Urinary bladder (tissue), 4 donors: ENCODE measurements at places on chromosomes 5 and 9. TPM values are rescaled to one million over a fixed set of nuclear protein-coding genes. Genes with fewer than 3 reads are reported as not detected.

DNA sequence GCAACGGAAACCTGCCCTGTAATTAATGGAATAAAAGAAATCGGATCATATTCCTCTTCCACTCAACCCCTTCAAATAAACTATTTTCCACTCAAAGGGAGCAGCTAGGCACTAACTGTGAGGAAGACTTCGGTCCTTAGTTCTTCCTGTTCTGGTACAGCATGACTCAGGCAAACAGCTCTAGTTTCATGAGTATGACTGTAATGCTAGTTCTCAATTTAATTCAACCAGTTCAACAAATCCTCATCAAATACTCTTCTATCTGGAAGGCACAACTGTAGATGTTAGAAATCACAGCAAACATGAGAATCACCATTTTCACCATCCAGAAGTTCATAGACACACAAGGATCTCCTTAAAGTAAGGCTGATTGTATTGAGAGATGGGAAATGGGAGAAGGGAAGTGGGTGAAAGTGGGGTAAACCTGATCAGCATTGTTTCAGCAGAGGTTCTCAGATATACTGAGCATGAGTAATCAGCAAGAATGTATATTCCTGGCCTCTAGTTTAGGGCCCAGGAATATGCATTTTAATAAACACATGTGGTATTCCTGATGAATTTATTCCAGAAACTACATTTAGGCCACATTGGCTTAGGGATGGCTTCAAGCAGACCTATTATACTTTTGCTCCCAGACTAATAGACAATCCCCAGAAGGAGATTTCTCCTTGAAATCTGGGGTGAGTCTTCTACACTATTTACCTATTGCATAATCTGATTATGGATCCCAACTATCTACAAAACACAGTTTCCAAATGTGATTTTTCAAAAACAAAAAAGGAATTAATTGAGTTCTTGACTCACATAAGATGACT is 141.1 kb upstream of the SLC12A2 start:
- DNase-seq = no peak

- DNase-seq = no peak
Measured at GRCh38 chr5:112811023-112811422, 50.1 kb upstream of the SRP19 start.

DNA sequence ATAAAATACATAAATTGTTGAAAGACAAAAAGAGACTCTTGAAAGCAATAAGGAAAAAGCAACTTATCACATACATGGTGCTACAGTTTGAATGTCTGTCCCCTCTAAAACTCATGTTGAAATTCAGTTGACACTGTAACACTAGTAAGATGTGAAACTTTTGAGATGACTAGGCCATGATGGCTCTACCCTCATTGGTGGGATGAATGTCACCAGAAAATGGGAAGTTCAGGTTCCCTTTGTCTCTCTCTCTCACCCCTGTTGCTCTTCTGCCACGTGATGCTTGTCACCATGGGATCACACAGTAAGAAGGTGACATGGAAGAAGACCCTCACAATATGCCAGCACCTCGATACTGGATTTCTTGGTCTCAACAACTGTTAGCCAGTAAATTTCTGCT is 50.3 kb upstream of the SPTLC1 start:
- no peak for DNase-seq

GRCh38 chr5:153537207-153537606 is 46.7 kb downstream of the GRIA1 start:
- no peak for DNase-seq

GRCh38 chr5:43227655-43228054 is 35.6 kb downstream of the NIM1K start:
- DNase-seq = no peak

DNA sequence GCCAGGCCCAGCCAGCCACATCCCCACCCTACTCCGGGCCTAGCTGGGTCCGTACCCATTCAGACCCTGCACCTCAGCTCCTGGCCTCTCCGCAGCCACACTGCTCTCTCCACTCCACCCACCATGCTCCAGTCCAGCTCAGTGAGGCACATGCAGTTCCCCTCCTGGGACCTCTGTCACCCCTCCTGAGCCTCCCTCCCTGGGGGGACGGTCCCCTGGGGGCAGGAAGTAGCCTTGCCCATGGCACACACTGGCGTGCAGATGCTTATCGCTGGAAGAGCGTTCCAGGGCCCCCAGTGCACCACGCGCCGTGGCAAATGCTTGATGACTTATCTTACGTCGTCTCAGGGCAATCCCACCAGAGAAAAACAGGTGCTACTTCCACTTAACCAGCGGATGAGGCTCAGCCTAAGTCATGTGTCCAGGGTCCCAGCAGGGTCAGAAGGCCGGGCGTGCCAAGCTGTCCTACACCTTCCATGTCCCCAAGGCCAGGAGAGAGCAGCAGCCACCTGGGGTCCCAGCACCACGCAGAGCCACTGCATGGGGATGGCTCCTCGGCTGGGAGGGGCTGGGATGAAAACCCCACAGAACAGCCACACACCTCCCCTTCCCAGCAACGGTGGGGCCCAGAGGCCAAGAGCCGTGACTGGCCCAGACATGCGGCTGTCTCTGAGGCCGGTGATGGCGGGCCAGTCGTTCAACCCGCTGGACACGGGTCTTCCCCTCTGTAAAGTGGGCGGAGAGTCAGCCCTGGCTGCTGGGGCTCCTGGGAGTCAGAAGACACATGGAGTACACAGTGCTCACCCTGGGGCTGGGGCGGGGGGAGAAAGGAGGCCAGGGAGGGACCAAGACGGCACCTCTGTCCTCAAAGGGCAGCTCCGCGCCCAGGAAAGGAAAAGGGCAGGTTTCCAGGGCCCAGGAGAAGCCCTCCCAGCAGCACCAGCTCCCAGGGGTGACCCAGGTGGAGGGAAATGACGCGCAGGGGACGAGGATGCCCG is 2.6 kb upstream of the CCDC187 start:
- DNase-seq = no peak

GRCh38 chr5:81787474-81788242 is 36.8 kb upstream of the SSBP2 start:
- DNase-seq = peak; percentile 86

S1PR3 gene
- 47.4 TPM for polyA plus RNA-seq

CDC25C gene
- polyA plus RNA-seq = 0.13 TPM
